MCF 10A (cell line): ENCODE measurements at places on chromosomes 4 and X. TPM values are rescaled to one million over a fixed set of nuclear protein-coding genes. Genes with fewer than 3 reads are reported as not detected.
A peak's percentile ranks its signal among the peaks of the same experiment; 100 is the strongest.

- no peak overlapping the region for H3K27ac ChIP-seq
- no peak for DNase-seq
- H3K36me3 ChIP-seq: no peaks in the 10 kb centered on the region
- H3K4me1 ChIP-seq: peaks cover 43% of the 10 kb centered on the region
- no peaks in the 10 kb centered on the region for H3K27me3 ChIP-seq
- H3K4me3 ChIP-seq: no peak overlapping the region
Measured at GRCh38 chr4:128519163-128519830, 231.7 kb upstream of the PGRMC2 start.

DNA sequence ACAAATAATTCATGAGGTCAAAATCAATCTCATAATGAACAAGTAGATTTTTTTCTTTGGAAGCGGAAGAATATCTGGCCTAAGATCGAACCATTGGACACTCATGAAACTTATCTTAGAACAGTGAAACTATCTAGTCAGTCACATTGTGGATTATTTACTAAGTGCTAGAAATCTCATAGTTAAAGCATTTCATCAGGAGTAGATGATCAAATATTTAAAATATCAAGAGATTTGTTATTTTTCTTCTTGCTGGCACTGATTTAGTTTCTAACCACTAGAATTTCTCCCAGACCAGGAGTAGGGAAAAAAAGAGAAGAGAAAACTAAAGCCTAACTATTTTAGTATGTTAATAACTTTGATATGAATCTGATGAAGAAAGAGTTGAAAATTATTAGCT lies 105.5 kb downstream of the SHROOM3 start:
- H3K4me3 ChIP-seq: no peak overlapping the region
- no peak overlapping the region for H3K27ac ChIP-seq
- no peak for DNase-seq
- H3K36me3 ChIP-seq: no peaks in the 10 kb centered on the region

- H3K27me3 ChIP-seq: peaks cover 43% of the 10 kb centered on the region
- no peaks in the 10 kb centered on the region for H3K36me3 ChIP-seq
- no peak for DNase-seq
- H3K4me3 ChIP-seq: no peak overlapping the region
- H3K27ac ChIP-seq: no peak overlapping the region
- H3K4me1 ChIP-seq: no peaks in the 10 kb centered on the region
Measured at GRCh38 chrX:105715746-105716145, 106.6 kb upstream of the NRK start.

DNA sequence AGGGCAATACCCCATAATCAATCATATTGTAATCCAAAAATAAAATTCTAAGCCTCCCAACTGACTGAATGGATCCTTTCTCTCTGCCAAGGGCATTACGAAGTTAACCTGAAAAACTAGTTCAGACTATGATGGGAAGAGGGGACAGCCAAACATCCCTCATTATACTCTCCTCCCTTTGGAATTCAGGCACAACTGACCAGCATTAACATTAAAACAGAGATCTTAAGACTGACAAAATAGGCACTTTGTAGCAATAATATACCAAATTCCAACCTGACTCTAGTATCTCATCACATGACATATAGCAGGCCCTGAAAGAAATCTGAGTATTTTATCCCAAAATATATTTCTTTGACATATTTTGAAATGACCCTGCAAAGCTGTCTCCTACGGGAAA lies 55.0 kb upstream of the SPP1 start:
- H3K27ac ChIP-seq: no peak overlapping the region
- no peak for DNase-seq
- no peaks in the 10 kb centered on the region for H3K36me3 ChIP-seq

GRCh38 chr4:151888367-151888866 lies 127.6 kb upstream of the GATB start:
- no peak for DNase-seq
- no peaks in the 10 kb centered on the region for H3K36me3 ChIP-seq
- no peaks in the 10 kb centered on the region for H3K4me1 ChIP-seq
- no peak overlapping the region for H3K27ac ChIP-seq
- no peak overlapping the region for H3K4me3 ChIP-seq

- H3K4me3 ChIP-seq: no peak overlapping the region
- peaks cover 14% of the 10 kb centered on the region for H3K27me3 ChIP-seq
- no peaks in the 10 kb centered on the region for H3K4me1 ChIP-seq
Measured at GRCh38 chr4:8746523-8747466, 124.8 kb downstream of the HMX1 start.

GRCh38 chrX:131739823-131740222 lies 195.9 kb downstream of the OR13H1 start:
- H3K4me3 ChIP-seq: no peak overlapping the region
- DNase-seq: no peak
- no peak overlapping the region for H3K27ac ChIP-seq
- H3K4me1 ChIP-seq: no peaks in the 10 kb centered on the region

- DNase-seq: no peak
- H3K27me3 ChIP-seq: no peaks in the 10 kb centered on the region
- H3K4me3 ChIP-seq: no peak overlapping the region
Measured at GRCh38 chr4:183164963-183165362, 65.9 kb downstream of the WWC2 start.

GRCh38 chr4:104571341-104571740 lies 76.6 kb upstream of the CXXC4 start:
- DNase-seq: peak; percentile 9
- no peaks in the 10 kb centered on the region for H3K36me3 ChIP-seq
- H3K27me3 ChIP-seq: no peaks in the 10 kb centered on the region
- H3K27ac ChIP-seq: no peak overlapping the region
- H3K4me1 ChIP-seq: peaks cover 6% of the 10 kb centered on the region
- H3K4me3 ChIP-seq: no peak overlapping the region

GRCh38 chr4:10596586-10597290 lies 87.8 kb downstream of the CLNK start:
- H3K36me3 ChIP-seq: no peaks in the 10 kb centered on the region
- no peak overlapping the region for H3K4me3 ChIP-seq
- H3K4me1 ChIP-seq: no peaks in the 10 kb centered on the region
- DNase-seq: no peak

DNA sequence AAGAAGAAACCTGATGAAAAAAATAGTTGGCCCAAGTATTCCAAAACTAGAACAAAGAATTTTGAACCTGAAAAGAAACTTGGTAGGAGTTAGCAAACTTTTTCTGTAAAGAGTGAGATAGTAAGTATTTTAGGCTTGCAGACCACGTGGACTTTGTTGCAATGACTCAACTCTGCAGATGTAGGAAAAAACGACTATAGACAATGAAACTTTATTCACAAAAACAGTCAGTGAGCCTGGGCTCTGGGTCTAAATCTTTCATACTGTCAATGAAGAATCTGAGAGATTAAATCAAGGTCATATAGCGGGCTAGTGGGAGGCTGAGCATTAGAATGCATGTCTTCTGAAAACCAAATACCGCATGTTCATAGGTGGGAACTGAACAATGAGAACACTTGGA lies 23.0 kb downstream of the SH3D19 start:
- no peaks in the 10 kb centered on the region for H3K27me3 ChIP-seq
- no peak overlapping the region for H3K27ac ChIP-seq
- H3K4me1 ChIP-seq: peaks cover 15% of the 10 kb centered on the region
- no peak for DNase-seq
- peaks cover 4% of the 10 kb centered on the region for H3K36me3 ChIP-seq
- H3K4me3 ChIP-seq: no peak overlapping the region

DNA sequence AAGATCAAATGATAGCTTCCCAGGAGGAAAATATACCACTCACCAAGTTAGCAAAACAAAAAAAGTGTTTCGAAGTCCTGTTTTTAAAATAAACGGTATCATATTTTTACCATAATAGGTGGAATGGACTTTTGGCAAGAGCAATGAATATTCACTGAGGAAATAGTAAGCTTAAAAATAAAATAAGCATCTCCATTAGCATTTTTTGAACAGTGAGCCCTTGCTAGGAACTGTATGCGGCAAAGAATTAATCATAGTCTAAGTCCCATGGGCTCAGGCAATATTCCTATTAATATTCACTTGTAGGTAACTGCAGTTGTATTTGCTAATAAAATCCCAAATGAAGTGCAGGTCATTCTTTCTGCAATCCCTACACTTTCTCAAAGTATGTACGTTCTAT lies 191.7 kb upstream of the GABRA2 start:
- H3K27me3 ChIP-seq: no peaks in the 10 kb centered on the region
- no peak overlapping the region for H3K4me3 ChIP-seq
- H3K36me3 ChIP-seq: no peaks in the 10 kb centered on the region
- no peak overlapping the region for H3K27ac ChIP-seq

- no peak overlapping the region for H3K4me3 ChIP-seq
- DNase-seq: no peak
- H3K27ac ChIP-seq: no peak overlapping the region
- H3K36me3 ChIP-seq: no peaks in the 10 kb centered on the region
- no peaks in the 10 kb centered on the region for H3K27me3 ChIP-seq
Measured at GRCh38 chr4:140963883-140964282, 169.4 kb downstream of the RNF150 start.

GRCh38 chrX:39443240-39443639 lies 642.0 kb downstream of the MID1IP1 start:
- H3K27me3 ChIP-seq: peaks cover 65% of the 10 kb centered on the region
- H3K4me1 ChIP-seq: no peaks in the 10 kb centered on the region
- no peaks in the 10 kb centered on the region for H3K36me3 ChIP-seq
- no peak overlapping the region for H3K4me3 ChIP-seq
- H3K27ac ChIP-seq: no peak overlapping the region

- no peaks in the 10 kb centered on the region for H3K4me1 ChIP-seq
- DNase-seq: no peak
- no peaks in the 10 kb centered on the region for H3K27me3 ChIP-seq
- H3K36me3 ChIP-seq: no peaks in the 10 kb centered on the region
- no peak overlapping the region for H3K27ac ChIP-seq
- no peak overlapping the region for H3K4me3 ChIP-seq
Measured at GRCh38 chr4:20359692-20360091, 108.0 kb downstream of the SLIT2 start.

GRCh38 chr4:134024251-134024650 lies 177.3 kb downstream of the PABPC4L start:
- H3K36me3 ChIP-seq: no peaks in the 10 kb centered on the region
- no peak overlapping the region for H3K4me3 ChIP-seq
- H3K27me3 ChIP-seq: no peaks in the 10 kb centered on the region

GRCh38 chrX:148930206-148930729 lies 429.9 kb downstream of the AFF2 start:
- H3K4me1 ChIP-seq: peaks cover 14% of the 10 kb centered on the region
- H3K4me3 ChIP-seq: no peak overlapping the region
- H3K27ac ChIP-seq: peak overlapping the region; percentile 19
- H3K36me3 ChIP-seq: peaks cover 6% of the 10 kb centered on the region

DNA sequence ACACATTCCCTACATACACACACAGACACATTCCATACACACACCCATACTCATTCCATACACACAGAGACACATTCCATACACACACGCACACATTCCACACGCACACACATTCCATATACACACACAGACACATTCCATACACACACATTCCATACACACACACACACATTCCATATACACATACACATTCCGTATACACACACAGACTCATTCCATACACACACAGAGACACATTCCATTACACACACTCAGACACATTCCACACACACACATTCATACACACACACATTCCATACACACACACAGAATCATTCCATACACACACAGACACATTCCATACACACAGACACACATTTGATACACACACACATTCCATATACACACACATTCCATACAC lies 15.2 kb downstream of the LINC00632 start:
- no peak overlapping the region for H3K27ac ChIP-seq
- H3K4me3 ChIP-seq: no peak overlapping the region
- no peaks in the 10 kb centered on the region for H3K27me3 ChIP-seq
- no peaks in the 10 kb centered on the region for H3K36me3 ChIP-seq

DNA sequence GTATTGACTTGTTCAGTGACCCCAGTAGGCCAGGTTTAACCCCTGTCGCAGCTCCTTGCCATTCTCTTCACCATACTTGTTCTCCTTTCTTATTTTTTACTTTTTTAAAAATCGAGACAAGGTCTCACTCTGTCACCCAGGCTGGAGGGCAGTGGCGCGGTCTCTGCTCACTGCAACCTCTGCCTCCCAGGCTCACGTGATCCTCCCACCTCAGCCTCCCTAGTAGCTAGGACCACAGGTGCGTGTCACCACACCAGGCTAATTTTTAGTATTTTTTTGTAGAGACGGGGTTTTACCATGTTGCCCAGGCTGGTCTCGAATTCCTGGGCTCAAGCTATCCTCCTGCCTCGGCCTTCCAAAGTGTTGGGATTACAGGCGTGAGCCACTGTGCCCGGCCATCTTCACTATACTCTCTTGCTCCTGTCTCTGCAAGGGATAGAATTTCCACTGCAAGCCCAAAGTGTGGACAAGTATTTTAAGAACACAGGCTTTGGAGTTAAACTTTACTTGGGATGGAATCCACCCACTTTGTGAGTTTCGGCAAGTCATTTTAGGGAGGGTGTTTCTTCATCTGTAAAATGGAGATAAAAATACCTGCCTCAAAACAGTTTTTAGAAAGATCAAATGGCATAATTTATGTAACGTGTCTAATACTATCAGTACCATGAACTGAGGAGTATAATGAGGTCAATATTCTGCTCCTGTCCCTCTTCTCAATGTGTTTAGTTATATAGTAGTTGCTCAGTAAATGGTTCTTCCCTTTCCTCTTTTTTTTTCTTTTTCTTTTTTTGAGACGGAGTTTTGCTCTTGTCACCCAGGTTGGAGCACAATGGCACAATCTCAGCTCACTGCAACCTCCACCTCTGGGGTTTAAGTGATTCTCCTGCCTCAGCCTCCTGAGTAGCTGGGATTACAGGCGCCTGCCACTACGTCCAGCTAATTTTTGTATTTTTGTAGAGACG lies 973 bp downstream of the YIPF6 start:
- H3K4me3 ChIP-seq: peak overlapping the region; percentile 98
- H3K36me3 ChIP-seq: peaks cover 6% of the 10 kb centered on the region
- peak overlapping the region; percentile 99 for H3K27ac ChIP-seq
- no peak for DNase-seq
- H3K27me3 ChIP-seq: peaks cover 5% of the 10 kb centered on the region
- peaks cover 6% of the 10 kb centered on the region for H3K4me1 ChIP-seq

GRCh38 chr4:152090543-152090942 lies 329.7 kb upstream of the GATB start:
- H3K36me3 ChIP-seq: no peaks in the 10 kb centered on the region
- H3K4me1 ChIP-seq: no peaks in the 10 kb centered on the region
- no peak overlapping the region for H3K4me3 ChIP-seq

- H3K4me1 ChIP-seq: no peaks in the 10 kb centered on the region
- no peak overlapping the region for H3K27ac ChIP-seq
- peaks cover 37% of the 10 kb centered on the region for H3K36me3 ChIP-seq
- DNase-seq: no peak
- no peak overlapping the region for H3K4me3 ChIP-seq
- no peaks in the 10 kb centered on the region for H3K27me3 ChIP-seq
Measured at GRCh38 chr4:41024556-41025491, 189.5 kb downstream of the APBB2 start.

Gene STOX2
- total RNA-seq: 1.1 TPM in 2 replicates

Gene TLR6
- total RNA-seq: 7.7 and 11.4 TPM in 2 replicates

Gene MTTP
- 0.27 and 0.51 TPM in 2 replicates for total RNA-seq

Gene PROM1
- not detected in 2 replicates for total RNA-seq

Gene SLC9A6
- total RNA-seq: 8.1 and 10.7 TPM in 2 replicates

Gene PKD2
- 29.5 and 36.6 TPM in 2 replicates for total RNA-seq

Gene CYLC1
- total RNA-seq: not detected in 2 replicates

Gene EDNRA
- total RNA-seq: not detected in 2 replicates

Gene XAGE2
- not detected in 2 replicates for total RNA-seq
